ENCODE measurements at places on chromosomes 7 and 10.

DNA sequence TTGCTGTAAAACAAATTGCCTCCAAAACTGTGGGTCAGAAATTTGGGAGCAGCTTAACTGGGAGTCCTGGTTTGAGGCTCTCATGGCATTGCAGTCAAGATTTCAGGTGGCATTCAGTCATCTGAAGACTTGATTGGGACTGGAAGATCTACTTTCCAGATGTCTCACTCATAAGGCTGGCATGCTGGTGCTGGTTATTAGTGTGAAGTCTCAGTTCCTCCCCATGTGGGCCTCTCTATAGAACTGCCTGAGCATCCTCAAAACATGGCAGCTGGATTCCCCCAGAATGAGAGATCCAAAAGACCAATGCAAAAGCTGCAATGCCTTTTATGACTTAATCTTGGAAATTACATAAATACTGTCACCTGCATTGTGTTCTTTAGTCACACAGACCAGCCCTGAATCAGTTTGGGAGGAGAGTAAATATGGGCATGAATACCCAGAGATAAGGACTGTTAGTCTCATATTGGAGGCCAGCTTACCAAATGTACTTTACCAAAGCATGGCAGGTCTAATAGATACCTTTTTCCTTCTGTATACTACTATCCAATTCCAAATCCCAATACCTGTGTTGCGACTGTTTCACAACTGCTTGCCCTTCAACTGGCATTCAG is 6.5 kb upstream of the HERPUD2 start:
- no peak for DNase-seq

GRCh38 chr7:111955616-111956015 is 250.6 kb downstream of the DOCK4 start:
- no peak for DNase-seq

- DNase-seq, result no peak
These were observed 76.2 kb upstream of the APBB1IP start for GRCh38 chr10:26361971-26362370.

GRCh38 chr7:121572615-121573014 is 176.5 kb upstream of the FAM3C start:
- no peak for DNase-seq

- DNase-seq, result no peak
These were observed 84.8 kb downstream of the ETV1 start for GRCh38 chr7:13904689-13905088.

GRCh38 chr7:158295966-158296797 is 291.4 kb downstream of the PTPRN2 start:
- no peak for DNase-seq
